ENCODE measurements at places on chromosomes 3 and 15. TPM values are rescaled to one million over a fixed set of nuclear protein-coding genes. Genes with fewer than 3 reads are reported as not detected.

The ITIH4 gene
- 0.60 TPM for total RNA-seq

The TOPAZ1 gene
- total RNA-seq = not detected

The AGBL1 gene
- total RNA-seq = 0.40 TPM

The PTPN23 gene
- total RNA-seq = 76.6 TPM

The SNTN gene
- total RNA-seq = not detected

The ROPN1 gene
- 3.4 TPM for total RNA-seq

The RAB11A gene
- 322 TPM for total RNA-seq

DNA sequence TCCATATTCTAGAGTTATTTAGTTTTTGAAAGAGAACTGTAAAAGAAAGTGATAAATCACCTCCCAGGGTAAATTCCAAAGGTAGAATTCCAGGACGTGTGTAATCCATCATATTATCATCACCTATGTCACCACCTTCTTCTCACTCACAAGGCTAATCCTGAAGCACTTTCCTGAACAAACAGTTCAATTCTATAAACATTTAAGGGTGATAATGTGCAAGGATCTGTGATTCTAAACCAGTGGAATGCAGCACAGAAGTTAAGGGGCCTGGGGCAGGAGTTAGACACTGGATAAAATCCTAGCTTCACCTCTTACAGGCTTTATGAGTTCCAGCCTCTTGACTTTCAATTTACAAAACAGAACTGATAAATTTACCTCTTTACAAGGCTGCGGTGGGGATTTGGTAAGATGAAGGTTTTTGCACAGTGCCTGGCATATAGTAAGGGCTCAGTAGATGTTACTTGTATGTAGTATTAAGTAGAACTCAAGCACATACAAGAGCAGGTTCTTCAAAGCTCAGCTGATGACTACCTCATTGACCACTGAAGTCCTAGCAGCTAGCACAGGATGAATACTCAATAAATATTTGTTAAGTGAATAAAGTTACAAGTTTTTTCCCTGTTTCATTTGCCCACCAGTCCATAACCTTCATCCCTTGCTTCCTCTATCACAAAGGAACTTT lies 47.3 kb upstream of the CCDC80 start:
- no peak overlapping the region for H3K27ac ChIP-seq
- H3K4me1 ChIP-seq = no peaks in the 10 kb centered on the region
- H3K36me3 ChIP-seq = no peaks in the 10 kb centered on the region
- H3K4me3 ChIP-seq = no peak overlapping the region
- no peaks in the 10 kb centered on the region for H3K27me3 ChIP-seq
- DNase-seq = no peak

GRCh38 chr15:74402873-74403587 lies 30.7 kb downstream of the SEMA7A start:
- H3K27ac ChIP-seq = no peak overlapping the region
- peaks cover 17% of the 10 kb centered on the region for H3K27me3 ChIP-seq
- peak; percentile 68 for DNase-seq
- H3K4me3 ChIP-seq = no peak overlapping the region
- peaks cover 13% of the 10 kb centered on the region for H3K4me1 ChIP-seq

DNA sequence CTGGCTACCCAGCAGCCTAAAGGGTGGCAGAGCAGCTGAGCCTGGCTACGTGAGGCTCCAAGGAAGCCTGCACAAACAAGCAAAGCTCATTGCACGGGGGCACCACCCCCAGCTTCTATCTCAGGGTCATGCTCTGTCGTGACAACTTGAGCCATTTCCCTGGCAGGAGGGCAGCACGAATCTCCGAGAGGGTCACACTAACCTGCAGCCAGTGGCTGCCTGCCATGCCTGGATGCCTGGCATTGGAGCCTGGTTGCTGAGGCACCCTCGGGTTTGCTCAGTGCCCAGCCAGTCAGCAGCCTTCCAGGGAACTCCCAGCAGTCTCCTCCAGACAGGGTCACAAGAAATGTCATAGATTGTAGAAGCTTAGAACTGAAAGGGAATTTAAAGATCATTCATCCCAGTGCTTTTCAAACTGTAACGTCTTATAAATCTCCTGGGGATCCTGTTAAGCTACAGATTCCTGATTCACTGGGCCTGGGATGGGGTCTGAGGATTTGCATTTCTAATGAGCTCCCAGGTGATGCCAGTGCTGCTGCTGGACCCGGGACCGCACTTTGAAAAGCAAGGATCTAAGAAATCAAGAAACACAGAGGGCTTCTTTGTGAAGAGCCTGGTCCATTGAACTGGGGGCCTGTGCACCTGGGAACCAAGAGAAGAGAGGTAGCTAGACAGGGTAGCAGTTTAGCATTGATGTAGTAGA lies 48.4 kb downstream of the TMEM266 start:
- no peaks in the 10 kb centered on the region for H3K4me1 ChIP-seq
- H3K27ac ChIP-seq = no peak overlapping the region
- H3K36me3 ChIP-seq = no peaks in the 10 kb centered on the region
- H3K27me3 ChIP-seq = peaks cover 3% of the 10 kb centered on the region
- no peak for DNase-seq

DNA sequence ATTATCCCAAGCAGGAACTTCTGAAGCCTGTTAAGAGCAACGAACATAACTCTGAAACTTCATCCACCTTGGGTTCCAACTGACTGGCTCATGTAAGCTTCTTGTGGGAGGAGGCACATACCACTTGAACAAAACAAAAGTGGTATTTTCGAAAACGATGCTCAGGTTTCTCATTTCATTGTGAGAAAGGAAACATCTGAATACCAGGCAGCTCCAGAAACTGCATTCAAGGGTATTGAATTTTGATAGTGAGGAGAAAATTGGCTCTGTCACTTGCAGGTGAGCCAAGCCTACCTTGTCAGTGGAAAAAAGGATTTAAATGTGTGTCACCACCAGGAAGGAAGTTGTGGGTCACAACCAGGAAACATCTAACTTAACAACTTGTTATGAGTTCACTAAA lies 218.1 kb upstream of the SATB1 start:
- no peak overlapping the region for H3K27ac ChIP-seq
- no peak overlapping the region for H3K4me3 ChIP-seq
- no peaks in the 10 kb centered on the region for H3K27me3 ChIP-seq
- DNase-seq = no peak
- H3K36me3 ChIP-seq = no peaks in the 10 kb centered on the region

- peaks cover 15% of the 10 kb centered on the region for H3K4me1 ChIP-seq
- no peak overlapping the region for H3K27ac ChIP-seq
- no peak overlapping the region for H3K4me3 ChIP-seq
- H3K27me3 ChIP-seq = no peaks in the 10 kb centered on the region
- no peak for DNase-seq
Measured at GRCh38 chr15:55254916-55255679, 34.5 kb downstream of the RAB27A start.

DNA sequence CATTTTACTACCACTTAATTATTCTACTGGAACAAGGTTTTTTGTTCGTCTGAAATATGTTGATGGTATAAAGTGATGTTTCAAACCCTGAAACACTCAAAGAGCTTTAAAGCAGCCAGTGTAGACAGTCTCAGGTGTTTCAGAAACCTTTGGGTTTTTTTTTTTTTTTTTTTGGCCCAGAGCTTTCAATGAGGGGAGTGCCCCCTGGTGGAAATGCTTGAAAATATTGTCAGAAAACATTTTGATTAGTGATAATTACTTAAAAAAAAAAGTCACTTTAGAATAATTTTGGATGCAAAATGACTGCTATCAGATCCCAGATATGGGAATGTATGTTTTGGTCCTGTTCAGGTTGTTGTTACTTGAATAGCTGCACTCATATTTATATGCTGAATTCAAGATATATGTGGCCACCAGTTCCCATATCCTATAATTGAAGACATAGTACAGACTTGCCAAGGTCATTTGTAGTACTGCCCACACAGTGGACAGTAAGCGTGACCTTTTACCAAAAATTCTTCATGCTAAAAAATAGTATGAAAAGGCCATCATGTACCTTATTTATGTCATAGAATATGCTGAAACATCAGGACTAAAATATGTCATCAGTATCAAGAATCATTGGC lies 35.9 kb downstream of the SATB1 start:
- DNase-seq = no peak
- H3K4me1 ChIP-seq = no peaks in the 10 kb centered on the region
- H3K4me3 ChIP-seq = no peak overlapping the region
- H3K36me3 ChIP-seq = peaks cover 17% of the 10 kb centered on the region

- H3K4me3 ChIP-seq = no peak overlapping the region
- no peak for DNase-seq
- no peaks in the 10 kb centered on the region for H3K36me3 ChIP-seq
- H3K27me3 ChIP-seq = no peaks in the 10 kb centered on the region
- no peaks in the 10 kb centered on the region for H3K4me1 ChIP-seq
- no peak overlapping the region for H3K27ac ChIP-seq
Measured at GRCh38 chr3:133374708-133375402, 25.0 kb upstream of the BFSP2 start.

DNA sequence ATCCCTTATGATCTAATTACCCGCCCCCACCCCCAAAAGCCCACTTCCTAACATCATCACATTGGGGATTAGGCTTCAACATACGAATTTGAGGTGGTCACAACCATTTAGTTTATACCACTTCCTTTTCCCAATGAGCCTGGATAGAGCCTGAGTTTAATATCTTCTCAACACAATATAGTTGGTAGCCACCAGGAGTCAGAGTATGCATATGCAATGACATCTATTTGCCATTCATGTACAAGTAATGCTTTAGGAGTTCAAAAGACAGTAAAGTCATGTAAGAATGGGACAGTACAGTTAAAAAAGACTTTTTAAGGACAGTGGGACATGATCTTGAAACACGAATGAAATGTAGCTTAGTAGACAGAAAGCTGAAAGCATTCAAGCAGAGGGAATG lies 172.4 kb downstream of the DCLK3 start:
- no peaks in the 10 kb centered on the region for H3K27me3 ChIP-seq
- H3K36me3 ChIP-seq = no peaks in the 10 kb centered on the region
- no peak for DNase-seq
- H3K27ac ChIP-seq = no peak overlapping the region

GRCh38 chr3:178498871-178499270 lies 37.4 kb upstream of the KCNMB2 start:
- DNase-seq = no peak
- no peak overlapping the region for H3K4me3 ChIP-seq
- H3K27me3 ChIP-seq = no peaks in the 10 kb centered on the region
- no peaks in the 10 kb centered on the region for H3K36me3 ChIP-seq
- no peaks in the 10 kb centered on the region for H3K4me1 ChIP-seq
- H3K27ac ChIP-seq = no peak overlapping the region

- no peak overlapping the region for H3K27ac ChIP-seq
- H3K27me3 ChIP-seq = peaks cover 7% of the 10 kb centered on the region
- H3K4me1 ChIP-seq = peaks cover 24% of the 10 kb centered on the region
- H3K36me3 ChIP-seq = no peaks in the 10 kb centered on the region
- H3K4me3 ChIP-seq = no peak overlapping the region
Measured at GRCh38 chr15:41556677-41557076, 2.3 kb upstream of the TYRO3 start.

- no peaks in the 10 kb centered on the region for H3K4me1 ChIP-seq
- DNase-seq = no peak
- H3K36me3 ChIP-seq = no peaks in the 10 kb centered on the region
- H3K4me3 ChIP-seq = no peak overlapping the region
- no peak overlapping the region for H3K27ac ChIP-seq
Measured at GRCh38 chr15:63015618-63016017, 26.9 kb upstream of the TPM1 start.

DNA sequence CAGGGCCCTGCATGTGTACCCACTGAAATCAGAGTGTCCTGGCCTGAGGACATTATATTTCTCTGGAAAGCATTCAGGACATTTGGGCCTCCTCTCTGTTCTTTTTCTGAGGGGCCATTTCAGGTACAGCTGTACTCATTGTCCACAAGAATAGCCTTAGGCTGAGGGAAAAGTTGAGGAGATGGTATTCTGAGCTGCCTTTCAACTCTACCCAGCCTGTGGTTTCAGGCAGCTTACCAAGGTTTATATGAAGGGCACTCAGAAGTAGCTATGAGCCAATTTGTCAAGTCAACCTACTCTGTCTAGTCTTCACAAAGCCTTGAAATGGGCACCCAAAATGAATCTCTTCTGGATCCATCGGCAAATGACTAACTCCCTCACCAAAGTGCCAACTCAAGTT lies 9.4 kb downstream of the ATP13A4 start:
- H3K4me1 ChIP-seq = no peaks in the 10 kb centered on the region
- no peak overlapping the region for H3K4me3 ChIP-seq
- DNase-seq = no peak
- H3K36me3 ChIP-seq = no peaks in the 10 kb centered on the region

GRCh38 chr15:39172380-39173281 lies 408.2 kb upstream of the THBS1 start:
- H3K27me3 ChIP-seq = no peaks in the 10 kb centered on the region
- H3K4me1 ChIP-seq = peaks cover 11% of the 10 kb centered on the region
- peak overlapping the region; percentile 79 for H3K27ac ChIP-seq

DNA sequence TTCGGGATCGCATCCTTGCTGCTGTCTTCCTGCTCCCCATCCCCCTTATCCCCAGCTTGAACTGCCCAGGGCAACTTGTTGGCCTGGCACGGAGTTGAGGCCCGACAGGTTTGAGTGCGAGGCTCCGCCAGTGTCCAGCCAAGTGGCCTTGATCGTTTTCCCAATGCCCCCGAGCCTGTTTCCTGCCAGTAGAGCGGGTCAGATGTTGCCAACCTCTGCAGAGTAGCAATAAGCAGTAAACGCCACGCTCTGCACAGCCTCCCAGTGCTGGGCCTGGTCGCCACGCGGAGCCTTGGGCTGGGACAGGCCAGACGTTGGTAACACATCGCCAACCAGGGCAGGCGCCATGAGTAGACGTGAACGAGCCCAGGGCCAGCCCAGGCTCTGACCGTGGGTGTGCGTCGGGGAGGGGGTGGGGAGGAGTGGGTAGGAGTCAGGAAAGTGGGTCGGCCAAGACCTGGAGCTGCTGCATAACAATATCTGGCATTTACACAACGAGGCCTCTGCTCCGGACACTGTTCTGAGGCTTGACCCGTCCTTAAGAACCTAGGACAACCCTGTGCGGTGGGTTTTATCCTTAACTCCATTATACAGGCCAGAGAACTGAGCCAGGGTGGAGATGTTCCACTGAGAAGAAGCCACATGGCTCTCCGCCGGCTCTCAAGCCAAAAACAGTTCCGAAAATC lies 444 bp upstream of the ABHD14A start:
- DNase-seq = peak; percentile 46
- H3K27ac ChIP-seq = peak overlapping the region; percentile 96

DNA sequence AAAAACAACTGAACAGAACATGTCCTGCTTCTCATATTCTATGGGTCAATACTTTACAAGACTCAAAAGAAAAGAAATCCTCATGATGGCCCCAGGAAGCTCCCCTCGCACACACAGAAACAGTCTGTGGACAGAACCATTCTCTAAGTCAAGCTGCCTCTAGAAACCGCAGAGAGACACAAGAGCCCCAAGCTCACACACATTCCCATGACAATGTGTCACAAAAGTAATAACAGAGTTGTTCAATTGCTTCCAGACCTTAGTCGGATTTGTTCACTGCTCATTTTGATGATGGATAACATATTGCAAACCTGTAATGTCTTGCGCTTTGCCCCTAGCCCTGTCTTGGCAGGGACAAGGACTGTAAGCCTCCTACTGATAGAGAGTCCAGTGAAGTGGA lies 60.9 kb downstream of the UMPS start:
- H3K36me3 ChIP-seq = no peaks in the 10 kb centered on the region
- H3K4me1 ChIP-seq = peaks cover 44% of the 10 kb centered on the region
- no peak for DNase-seq
- peak overlapping the region; percentile 60 for H3K27ac ChIP-seq
- H3K4me3 ChIP-seq = no peak overlapping the region

GRCh38 chr15:85564686-85565085 lies 184.3 kb downstream of the AKAP13 start:
- DNase-seq = no peak
- peak overlapping the region; percentile 8 for H3K27ac ChIP-seq
- H3K36me3 ChIP-seq = no peaks in the 10 kb centered on the region
- no peaks in the 10 kb centered on the region for H3K4me1 ChIP-seq
- no peaks in the 10 kb centered on the region for H3K27me3 ChIP-seq
- H3K4me3 ChIP-seq = no peak overlapping the region

Data from transverse colon (tissue), 4 donors.